ENCODE measurements at places on chromosomes 1 and 21.

DNA sequence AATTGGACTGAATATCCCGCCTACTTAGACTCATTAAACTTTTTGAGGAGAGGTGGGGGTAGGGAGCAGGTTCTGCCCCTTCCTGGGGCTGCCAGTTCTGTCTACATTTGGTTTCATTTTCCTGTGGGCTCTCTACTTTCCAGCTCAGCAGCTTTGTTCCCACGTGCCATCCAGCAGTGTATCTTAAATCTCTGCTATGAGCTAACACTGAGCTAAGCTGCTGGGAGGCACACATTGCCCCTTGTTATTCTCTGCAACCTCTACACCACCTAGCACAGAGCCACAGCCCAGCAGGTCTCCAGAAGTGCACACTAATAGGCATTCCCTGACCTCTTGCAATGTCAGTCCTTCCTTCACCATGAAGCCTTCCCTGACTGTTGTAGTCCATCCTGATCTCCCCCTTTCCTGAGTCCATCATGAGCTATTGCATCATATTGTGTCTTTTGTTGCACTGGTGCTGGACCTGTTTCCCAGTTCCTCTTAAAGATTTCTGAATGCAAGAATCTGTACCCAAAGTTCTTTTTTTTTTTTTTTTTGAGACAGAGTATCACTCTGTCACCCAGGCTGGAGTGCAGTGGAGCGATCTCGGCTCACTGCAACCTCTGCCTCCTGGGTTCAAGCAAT, 28.7 kb upstream of the NRDC start:
- no peak for DNase-seq

GRCh38 chr1:24735509-24736375, 9.5 kb upstream of the CLIC4 start:
- no peak for DNase-seq

- no peak for DNase-seq
Observed at GRCh38 chr1:30353637-30354036, 369.7 kb downstream of the MATN1 start.

GRCh38 chr21:17391811-17392340, 121.0 kb upstream of the CXADR start:
- DNase-seq = no peak

DNA sequence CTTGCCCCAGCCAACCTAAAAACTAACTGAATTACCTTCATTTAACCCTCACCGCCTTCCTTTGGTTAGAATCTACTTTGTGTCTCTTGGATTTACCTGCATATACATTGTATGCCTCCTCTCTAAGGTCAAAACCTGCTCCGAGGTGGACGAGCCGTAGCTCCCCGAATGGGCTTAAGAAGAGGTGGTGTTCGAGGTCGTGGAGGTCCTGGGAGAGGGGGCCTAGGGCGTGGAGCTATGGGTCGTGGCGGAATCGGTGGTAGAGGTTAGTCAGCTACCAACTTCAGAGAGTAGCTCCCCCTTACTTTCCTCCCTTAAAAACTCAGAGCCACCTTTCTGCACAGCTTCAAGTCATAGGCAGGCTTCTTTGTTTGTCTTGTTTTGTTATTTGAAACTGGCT, 9.2 kb downstream of the CHTOP start:
- no peak for DNase-seq

- no peak for DNase-seq
Observed at GRCh38 chr1:54118704-54119103, 34.1 kb downstream of the CDCP2 start.

GRCh38 chr1:154430903-154431302, 25.8 kb downstream of the IL6R start:
- no peak for DNase-seq

GRCh38 chr1:150967936-150968335, 6.7 kb downstream of the CERS2 start:
- no peak for DNase-seq

GRCh38 chr1:220817907-220818306, 31.2 kb downstream of the MTARC1 start:
- DNase-seq = no peak

GRCh38 chr1:230152999-230153398, 86.0 kb downstream of the GALNT2 start:
- no peak for DNase-seq

GRCh38 chr1:80582980-80583379, 1217.8 kb upstream of the ADGRL2 start:
- no peak for DNase-seq

- no peak for DNase-seq
Observed at GRCh38 chr1:125065821-125066180, 3881.0 kb downstream of the SRGAP2C start.
